ENCODE measurements at places on chromosomes 11 and 22.

DNA sequence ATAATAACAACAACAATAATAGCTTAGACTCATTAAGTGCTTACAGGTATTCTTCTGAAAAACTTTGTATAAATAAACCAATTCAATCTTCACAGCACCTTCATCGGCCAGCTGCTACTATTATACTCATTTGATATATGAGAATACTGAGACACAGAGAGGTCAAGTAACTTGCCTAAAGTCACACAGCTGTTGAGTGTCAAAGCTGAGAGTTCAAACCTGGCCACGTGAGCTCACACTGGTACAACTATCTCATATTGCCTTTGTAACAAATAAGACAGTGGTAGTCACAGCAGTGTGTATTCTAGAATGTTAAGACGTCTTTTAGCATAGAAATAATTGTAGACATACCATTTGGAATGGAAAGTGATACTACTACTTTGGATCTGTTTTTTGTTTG, 268.5 kb downstream of the NTM start:
- no peak for DNase-seq

DNA sequence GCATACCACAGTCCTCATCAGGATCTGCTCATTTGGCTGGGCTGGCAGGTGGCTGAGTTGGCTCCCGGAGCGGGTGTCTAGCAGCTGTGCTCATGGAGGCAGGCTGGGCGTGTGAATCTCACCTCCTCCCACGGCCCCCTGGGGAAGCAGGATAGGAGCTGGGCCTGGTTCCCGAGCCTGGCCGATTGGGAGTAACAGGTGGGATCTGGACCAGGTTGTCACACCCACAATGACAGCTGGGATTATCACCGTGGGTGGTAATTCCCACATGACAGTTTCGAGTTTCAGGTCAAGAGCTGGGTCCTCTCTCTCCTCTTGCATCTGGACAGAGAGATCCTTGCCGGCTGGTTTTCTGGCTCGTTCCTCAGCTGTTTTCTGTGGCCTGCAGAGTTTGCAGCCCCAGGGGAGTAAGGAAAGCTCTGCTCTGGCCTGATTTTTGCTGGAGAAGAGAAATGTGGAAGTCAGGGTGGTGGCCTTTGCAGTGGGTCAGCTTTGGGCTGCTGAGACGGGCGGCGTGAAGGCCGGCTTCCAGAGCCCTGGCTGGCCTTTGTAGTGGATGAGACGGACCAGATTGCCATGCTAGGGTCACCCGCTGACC, 57.0 kb downstream of the BCR start:
- no peak for DNase-seq

GRCh38 chr11:130771708-130772107, 144.6 kb downstream of the SNX19 start:
- DNase-seq, result no peak

DNA sequence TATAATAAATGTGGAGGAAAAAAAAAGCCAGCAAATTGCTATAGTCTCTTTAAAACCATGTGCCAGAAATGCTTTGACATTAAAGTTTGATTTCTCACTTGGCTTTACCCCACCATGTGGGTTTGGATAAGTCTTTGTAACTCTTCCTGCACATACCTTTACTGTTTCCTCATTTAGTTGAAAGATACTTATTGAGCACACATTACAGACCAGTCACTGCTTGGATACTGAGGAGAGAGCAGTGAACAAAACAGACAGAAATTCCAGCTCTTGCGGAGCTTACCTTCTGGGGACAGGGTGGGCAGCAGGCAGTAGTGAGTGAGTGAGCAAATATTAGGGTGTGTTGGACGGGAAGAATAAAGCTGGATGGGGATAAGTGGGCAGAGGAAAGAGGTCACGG, 13.7 kb downstream of the PACS1 start:
- DNase-seq, result no peak

DNA sequence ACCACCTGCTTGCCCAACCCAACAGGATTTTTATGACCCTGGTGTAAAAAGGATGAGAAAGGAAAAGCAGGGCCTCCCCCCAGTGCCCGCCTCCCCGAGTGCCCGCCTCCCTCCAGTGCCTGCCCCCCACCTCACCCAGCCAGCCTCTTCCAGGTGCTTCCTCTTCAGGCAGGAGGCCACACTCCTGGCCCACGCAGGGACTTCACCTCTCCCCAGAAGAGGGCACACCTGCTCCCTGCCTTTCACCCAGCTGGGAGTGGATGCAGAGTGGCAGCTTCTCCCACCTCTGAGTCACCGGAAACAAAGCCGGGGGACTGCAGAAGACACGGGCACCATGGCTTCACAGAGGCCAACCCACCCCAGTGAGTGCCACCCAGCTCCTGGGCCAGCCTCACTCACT, 16.1 kb downstream of the CPT1A start:
- DNase-seq, result no peak

DNA sequence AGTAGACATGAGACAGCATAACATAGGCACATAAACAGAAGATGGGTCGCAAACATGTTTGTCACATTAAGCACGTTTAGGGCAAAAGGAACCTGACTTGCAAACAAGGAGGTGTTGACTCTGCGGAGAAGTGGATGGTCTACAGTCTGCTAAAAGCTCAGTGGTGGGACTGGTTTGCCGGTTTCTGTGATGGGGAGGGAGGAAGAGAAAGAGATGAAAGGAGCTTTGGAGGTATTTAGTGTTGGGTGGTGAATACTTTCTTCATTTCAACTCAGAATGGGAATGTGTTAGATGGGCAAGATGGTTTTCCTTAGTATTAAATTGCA, 191.4 kb upstream of the SORL1-AS1 start:
- DNase-seq, result no peak

DNA sequence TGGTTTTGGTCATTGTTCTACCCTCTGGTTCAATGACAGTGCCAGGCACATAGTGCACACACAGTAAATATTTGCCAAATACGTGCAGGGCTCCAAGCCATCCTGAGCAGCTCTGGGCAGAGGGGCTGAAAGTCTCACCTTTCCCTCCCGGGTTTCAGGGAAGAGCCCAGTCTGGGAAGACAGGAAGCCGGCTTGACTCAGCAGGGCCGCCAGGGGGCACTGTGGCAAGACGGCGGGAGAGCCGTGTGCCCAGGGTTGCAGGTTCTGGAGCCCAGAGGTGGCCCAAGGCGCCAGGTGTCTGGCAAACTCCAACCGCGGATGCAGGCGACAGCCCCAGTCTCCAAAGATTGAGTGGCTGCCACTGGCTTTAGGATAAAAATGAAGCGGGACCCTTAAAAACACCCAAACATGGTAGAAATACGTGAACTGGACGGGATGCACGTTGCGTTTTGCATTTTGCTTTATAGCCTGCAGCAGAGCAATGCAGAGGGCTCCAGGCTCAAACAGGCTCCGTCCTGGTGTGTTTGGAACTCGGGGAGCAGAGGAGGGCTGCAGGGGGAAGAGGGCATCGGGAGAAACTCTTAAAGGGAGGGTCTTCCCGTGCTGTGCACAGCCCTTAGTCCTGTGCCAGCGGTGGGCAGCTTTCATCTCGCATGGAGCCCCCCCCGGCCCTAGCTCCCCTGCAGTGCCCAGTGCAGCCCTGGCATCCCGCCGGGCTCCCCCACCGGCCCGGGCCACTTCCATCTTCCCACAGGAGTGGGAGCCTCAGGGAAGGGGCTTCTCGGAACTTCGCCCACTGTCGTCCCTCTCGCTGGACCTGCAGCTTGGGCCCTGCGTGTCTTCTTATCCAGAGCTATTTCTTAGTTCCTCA, 10.7 kb downstream of the KRTAP5-5 start:
- no peak for DNase-seq

DNA sequence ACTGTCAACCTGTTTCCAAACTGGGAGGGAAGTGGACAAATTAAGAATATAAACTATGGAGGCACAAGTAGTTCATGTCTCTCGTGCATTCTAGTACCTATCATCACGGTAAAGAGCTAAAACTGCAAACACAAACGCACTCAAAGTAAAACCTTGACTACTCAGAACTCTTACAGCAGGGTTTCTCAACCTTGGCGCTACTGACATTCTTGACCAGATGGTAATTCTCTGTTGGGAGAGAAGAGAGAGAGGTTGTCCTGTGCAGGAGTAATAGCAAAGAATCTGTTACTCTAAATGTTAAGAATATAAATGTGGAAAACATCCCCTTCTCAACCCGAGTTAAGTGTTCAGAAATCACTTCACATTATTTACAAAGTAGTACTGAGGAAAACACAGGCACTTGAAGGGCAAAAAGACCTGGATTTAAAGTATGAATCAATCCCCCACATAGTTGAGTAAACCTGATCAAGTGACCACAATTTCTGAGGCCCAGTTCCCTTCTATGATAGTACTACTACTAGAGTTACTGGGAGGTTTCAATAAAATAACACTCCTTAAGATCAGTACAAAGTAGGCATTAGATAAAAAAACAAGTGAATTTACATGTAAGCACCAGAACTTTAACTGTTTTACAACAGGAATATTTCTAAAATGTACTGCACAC, 73.1 kb upstream of the ARHGAP32 start:
- DNase-seq, result no peak

GRCh38 chr11:102929972-102930371, 25.6 kb downstream of the MMP13 start:
- DNase-seq, result no peak

DNA sequence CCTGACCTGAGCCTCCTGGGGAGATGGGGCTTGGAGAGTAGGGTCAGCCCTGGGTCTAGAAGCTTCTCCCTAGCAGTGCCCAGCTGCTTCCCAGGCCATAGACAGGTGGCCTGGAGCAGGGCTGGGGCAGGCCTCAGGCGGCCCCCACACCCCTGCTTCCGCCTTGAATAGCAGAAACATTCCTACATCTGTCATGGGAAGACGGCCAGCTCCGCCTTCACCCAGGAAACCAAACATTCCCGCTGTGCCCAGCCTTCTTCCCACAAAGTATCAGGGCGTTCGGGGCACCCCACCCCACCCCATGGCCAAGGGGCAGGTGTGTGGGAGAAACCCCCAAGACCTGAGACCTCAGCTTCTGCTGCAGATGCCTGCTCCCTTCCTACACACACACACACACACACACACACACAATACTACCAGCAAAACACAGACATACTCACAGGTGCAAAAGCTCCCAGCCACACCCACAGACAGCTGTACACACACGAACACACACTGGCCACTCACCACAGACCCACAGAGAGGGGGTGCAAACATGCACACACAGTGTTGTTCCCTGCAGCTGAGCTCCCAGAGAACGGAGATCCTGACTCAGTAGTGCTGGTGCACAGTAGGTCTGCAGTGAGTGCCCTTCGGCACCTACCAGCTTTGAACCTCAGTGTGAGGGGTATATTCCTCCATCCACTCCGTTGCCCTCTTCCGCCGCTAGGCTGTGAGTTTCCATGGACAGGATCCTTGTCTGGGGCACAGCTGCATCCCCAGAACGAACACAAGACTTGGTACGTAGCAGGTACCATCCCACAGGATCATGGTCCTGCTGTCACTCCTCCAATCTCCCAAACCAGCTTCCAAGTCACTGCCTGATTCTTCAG, 37.4 kb downstream of the PDGFB start:
- DNase-seq, result no peak

DNA sequence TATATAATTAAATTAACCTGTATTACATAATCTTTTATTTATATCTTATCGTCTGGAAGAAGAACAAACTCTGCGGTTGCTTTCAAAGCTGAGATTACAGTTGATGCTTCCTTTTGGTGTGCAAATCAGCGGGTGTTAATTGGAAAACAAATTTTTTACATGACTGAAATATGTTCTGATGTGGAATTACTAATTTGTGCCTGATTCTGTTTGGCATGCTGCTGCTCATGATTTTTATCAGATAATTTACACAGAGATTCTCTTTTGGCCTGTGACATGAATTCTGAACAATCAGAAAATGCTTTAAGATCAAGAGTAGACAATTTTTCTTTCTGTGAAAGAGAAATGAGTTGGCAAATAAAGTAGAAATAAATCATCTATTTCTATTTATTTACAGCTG, 510.8 kb downstream of the NELL1 start:
- DNase-seq, result no peak

- DNase-seq, result no peak
These were observed 11.4 kb downstream of the SESN3 start for GRCh38 chr11:95219599-95219998.

DNA sequence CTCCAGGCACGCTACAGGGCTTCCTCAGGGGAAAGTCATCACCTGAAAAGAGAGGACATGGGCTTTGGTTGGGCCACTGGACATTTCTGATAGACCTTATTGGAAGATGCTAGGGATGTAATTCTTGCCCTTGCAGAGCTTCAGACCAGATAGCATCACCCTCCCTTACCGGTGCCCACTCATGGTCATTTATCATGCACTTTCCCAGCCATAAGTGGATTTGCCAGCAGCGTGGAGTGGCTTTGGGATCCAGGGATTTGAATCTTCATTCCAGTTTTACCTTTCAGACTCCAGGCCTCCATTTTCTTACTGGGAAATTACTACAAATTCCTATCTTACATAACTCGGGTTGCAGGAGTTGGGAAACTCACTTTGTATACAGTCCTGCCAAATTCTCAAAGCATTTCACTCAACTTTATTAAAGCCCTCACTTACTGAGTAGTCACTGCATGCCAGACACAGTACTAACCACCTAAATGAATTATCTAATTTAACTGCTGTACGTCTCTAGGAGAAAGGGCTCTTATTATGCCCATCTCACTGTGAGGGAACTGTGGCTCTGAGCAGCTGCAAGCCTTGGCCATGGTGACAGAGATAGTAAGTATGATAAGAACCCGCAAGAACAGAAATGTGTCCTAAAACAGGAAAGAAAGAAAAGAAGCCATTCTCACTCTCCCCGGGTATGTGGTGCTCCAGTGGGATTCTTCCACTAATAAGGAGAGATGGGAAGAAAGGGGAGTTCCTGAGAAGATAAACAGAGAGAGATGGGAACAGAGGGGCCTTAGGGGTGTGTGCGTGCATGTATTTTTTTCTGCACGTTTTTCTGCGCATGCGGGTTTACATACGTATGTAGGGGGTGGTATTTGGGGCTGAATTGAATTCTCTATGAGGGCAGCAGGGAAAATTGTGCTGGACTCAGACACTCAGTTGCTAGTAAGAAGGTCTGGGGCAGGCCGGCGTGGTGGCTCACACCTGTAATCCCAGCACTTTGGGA, 9.7 kb downstream of the CHRM1 start:
- DNase-seq, result no peak

DNA sequence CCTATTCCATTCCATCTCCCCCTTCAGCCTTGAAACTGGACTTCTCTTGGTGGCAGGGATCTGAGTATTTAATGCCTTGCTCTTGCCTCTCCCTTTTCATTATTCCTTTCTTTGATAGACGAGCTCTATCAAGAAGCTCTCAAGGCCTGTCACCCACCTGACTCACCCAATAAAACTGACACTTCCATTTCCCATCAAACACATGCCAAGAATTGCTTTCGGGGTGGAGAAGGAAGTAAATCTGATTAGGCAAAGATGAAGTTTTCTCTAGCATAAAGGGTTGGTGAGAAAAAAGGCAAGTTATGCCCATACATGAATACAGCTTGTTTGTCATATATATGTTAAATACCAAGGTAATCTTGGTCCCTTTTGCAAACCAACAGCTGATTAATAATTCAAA, 34.9 kb upstream of the MYEOV start:
- no peak for DNase-seq

- DNase-seq, result peak; percentile 59
These were observed 7.2 kb upstream of the PLXNB2 start for GRCh38 chr22:50314455-50315288.

DNA sequence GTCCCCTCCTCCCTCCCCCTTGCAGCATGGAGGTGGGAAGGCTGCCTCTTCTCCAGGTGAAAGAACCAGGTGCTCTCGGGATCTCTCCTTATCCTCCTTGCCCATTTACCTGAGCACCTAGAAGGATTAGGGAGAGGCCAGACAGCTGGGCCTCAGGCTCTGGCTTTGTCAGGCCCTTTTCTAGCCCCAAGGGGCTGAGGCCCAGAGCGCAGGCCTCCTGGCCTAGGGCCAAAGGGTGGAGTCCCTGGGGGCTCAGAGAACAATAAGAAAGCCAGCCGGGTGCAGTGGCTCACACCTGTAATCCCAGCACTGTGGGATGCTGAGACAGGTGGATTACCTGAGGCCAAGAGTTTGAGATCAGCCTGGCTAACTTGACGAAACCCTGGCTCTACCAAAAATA, 5.4 kb upstream of the TTLL1 start:
- DNase-seq, result no peak
